ENCODE measurements at places on chromosomes 16 and 17. TPM values are rescaled to one million over a fixed set of nuclear protein-coding genes. Genes with fewer than 3 reads are reported as not detected.

DNA sequence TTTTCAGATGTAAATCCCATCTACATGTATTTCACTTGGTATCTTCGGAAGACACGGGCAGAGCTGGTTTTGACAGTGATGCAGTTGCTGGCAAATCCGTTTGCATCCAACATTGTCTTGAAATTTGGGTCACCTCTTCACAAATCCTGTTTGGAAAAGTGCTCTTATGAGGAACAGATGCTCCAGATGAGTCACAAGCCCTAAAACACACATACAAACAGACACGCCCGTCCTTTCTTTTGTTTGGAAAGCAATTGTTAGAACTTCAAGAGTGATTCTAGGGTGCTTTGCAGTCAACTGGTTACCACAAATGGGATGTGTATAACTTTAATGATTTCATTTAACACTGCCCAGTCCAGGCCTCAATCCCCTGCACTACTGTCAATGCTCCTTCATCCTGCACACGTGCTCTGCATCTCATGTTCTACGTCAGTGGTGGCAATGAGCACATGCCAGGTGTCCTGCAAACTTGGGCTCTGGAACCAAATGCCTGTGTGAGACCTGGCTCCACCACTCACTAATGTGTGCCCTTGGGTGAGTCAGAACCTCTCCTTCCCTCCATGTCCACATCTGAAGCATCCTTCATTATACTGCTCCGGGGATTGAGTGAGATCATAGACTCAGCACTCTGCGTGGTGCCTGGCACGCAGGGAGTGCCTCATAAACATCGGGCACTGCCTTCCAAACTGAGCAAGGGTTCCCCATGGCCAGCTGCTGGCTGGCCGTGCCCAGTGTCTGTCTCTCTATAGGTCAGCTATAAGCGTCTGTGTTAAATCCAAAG, 19.3 kb upstream of the FOXF1 start:
- no peak for DNase-seq

DNA sequence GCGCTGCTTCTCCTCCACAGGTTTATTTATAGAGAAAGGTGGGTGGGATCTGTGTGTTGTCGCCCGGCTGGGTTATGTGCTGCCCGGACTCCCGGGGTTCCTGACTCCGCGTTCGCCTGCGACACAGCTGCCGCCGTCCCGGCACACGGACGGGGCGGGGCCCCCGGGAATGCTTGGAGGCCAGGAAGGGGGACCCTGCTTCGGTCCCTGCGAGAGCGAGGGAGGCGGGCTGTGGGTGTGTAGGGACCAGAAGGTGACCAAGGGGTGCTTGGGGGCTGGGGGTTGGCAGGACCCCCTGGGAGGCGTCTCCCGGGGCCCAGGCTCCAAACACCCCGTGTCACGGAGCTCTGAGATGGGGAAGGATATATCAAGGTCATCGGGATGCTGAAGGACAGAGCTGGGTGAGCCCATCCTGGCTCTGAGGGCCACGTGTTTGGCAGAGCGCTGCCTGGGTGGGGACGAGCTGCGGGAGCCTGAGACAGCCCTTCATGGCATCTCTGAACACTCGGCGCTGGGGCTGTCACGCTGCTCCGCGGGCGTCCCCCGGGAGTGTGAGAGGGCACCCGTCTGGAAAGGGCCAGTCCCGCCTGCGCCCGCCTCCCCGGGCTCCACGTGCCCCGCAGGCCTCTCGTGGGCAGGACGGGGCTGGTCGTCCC, 4.2 kb downstream of the CACNA1H start:
- no peak for DNase-seq

GRCh38 chr17:71970312-71970711, 150.5 kb upstream of the SOX9 start:
- no peak for DNase-seq

DNA sequence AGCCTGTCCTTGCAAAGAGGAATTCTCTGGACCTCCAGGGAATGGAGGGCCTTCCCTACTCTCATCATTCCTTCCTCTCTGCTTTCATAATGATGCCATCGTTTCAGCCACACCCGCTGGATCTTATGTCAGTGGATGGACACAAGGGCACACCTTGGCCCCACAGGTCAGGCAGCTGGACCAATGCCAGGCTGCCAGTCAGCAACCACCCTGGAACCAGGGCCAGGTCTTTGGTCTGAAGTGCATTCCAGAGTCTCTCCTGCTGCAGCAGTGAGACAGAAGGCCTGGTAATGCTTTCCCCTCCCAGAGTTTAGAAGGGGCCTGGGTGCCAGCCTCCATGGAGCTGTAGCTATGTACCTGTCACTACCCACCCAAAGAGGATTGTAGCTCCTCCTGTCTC, 7.4 kb downstream of the C1QL1 start:
- no peak for DNase-seq

DNA sequence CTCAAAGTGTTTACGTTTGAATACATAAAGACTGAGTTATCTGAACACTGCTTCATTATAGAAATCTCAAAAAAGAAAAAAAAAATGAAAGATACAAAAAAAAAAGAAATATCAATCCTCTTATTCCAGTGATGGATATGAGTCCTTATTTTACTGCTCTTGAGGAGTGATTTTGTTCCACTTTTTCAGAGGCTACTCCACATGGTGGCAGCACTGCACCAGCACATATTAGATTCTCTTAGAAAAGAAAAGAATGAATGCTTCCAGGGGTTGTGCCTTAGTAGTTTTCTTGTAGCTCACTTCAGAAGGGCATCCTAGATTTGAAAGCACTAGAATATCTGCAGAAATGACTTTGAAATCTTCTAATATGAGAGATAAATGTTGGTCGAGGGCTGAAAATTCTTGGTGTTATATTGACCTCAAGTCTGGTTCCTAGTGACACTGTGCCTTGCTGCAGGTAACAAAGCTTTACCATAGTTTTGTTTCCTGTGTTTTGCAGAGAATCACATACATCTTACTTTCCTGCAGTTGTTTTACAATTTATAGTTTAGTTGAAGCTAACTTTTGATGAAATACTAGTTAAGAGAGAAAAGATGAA, 25.9 kb downstream of the AP2B1 start:
- DNase-seq: peak; percentile 45

DNA sequence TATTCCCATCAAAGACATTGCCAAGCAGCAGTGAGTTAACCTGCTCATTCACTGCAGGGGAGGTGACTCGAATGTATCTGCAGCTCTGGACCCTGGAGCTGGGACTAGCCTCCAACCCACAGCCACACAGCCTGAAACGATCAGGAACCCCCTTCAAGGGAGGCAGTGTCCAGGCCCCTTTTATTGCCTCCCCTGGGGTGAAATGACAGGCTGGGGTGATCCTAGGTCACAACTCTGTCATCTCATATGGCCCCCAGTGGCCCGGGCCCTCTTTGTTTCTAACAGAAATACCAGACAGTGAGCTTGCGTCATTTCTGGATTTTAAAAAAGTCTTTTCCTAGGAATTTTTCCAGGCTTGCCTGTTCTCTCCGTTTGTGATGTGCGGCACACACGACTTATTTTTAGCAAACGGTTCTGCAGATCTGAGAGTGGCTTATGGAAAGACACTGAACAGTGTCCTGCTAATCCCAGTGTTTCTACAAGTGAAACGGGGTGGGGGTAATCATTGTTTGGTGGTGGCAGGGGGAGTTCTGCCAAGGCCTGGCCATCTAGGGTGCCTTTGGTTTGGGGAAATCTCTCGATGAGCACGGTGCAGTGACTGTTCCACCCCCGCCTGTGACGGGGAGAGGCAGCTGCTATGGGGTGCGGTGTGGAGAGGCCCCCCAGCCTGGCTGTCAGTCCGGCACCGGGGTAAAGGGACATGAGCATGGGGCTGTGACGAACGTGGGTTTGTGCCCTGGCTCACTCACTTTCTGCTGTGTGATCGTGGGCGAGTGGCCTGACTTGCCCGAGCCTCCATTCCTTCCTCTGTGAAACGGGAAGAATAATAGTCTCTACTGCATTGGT, 27.2 kb downstream of the NAGPA start:
- peak; percentile 60 for DNase-seq

DNA sequence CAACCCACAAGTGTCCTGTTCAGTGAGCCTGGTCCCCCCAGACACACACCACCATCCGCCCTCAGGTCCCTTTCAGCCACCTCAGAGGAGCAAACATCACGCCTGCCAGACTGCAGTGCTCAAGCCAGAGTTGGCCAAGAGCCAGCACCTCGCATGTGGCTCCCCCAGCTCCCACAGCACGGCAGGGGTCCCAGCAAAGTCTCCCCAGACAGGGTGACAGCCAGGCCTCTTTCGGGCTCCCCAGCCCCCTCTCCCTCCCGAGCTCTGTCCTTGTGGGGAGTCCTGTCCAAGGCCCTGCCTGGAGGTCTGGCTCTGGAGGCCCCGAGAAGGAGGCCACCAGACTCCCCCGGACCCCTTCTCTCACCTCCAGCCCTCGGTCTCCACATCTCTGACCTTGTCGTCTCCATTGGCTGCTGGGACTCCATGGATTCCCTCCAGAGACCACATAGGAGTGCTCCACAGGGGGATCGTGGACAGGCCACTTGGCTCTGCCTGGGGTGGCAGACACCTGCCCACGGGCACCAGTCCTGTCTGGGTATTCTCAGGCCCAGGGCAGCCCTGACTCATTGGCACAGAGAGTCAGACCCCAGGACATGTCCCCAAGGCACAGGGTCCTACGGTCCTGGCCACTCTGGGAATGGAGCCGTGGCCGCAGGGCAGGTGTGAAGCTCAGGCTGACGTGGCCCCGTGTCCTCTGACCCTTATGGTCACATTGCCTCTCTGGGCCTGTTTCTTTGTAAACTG, 1.8 kb upstream of the MYADML2 start:
- DNase-seq: no peak

GRCh38 chr16:49780433-49780832, 75.5 kb downstream of the ZNF423 start:
- DNase-seq: peak; percentile 61

DNA sequence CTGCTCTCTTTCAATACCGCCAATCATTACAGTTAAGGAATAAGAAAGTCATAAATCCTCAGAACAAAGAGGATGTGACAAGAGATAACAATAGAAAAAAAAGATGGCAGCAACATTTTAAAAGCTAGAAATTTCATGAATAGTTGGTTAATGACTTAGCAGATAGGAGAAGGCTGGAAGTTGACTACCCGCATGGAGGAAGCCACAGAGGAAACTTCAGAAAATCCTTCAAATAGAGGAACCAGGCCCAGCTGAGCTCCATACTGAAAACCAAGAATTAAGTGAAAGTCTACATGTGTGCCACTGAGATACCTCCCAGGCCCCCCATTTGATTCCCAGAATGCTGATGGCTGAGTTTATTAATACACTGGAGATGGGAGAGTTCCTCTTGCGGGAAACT, 109.3 kb downstream of the GSG1L start:
- DNase-seq: no peak

DNA sequence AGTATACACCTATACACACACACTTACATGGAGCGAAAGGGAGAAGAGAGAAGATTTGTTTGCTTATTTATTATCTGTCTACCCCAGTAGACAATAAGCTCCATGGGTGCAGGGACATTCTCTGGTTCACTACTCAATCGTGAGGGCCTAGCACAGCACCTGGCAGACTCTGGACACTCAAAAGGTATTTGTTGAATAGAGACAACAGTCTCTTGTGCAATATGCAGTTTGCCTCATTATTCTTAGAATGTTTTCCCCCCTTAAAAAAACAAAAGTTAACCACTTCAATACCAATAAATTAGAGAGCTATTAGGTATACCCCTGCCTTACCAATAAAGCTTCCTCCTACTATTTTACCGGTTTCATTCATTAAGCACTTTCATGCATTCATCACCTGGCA, 2.0 kb downstream of the AKAP10 start:
- DNase-seq: no peak

- DNase-seq: no peak
Observed at GRCh38 chr16:64339052-64339770, 782.7 kb downstream of the CDH11 start.

DNA sequence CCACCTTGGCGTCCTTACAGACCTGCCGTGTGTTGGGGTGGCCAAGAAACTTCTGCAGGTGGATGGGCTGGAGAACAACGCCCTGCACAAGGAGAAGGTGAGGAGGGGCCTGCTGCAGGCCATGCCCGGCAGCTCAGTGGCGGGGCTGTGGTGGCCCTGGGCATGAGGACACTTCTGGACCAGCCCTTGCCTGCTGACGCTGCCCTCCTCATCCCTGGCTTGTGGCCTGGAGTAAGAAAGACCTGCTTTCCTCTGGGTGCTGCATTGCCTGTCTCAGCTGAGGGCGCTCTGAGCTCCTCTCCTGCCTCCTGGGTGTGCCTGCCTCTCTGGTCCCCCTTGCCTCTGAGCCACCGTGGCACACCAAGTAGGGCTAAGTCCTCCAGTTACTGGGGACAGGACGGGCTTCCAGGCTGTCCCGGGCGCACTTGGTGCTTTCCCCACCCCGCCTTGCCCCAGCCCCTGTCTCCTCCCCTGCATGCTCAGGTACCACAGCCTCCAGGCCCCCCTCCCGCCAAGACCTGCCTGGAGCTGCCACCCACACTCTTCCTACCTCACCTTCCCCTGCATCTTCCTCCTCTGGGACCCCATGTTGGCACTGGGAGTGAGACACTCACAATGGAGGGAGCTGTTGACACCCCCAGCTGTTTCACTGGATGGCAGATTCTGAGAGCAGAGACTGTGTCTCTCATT, 8.7 kb downstream of the ENDOV start:
- no peak for DNase-seq

DNA sequence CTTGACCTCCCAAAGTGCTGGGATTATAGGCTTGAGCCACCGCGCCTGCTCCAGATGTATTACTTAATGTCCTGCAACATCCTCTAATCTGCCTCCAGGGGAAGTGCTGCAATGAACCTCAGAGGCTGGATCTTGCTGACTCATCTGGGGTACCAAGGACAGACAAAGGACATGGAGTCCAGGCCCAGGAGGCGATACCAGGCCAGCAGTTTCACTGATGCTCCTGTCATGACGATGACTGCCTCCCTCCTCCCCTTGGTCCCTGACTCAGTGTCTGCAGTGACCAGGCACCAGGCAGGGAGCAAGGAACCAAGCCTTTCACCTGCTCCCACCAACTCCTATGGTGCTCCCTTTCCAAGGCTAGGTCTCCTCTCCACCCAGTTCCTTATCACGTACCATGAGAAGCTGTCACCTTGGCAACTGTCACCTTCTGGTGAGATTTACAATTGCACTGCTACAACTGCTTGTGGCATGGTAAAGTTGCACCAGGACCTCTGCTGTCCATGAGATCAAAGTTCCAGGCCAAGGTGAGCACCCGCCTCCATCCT, 21.6 kb upstream of the PHOSPHO1 start:
- no peak for DNase-seq

GRCh38 chr16:67529582-67530012, 968 bp downstream of the RIPOR1 start:
- no peak for DNase-seq

Gene KRT24
- 0.31 TPM for total RNA-seq

Gene PABPN1L
- not detected for total RNA-seq

Gene SLC5A10
- 9.7 TPM for total RNA-seq

Gene CLDN9
- total RNA-seq: 0.60 TPM

Gene KRTAP3-2
- not detected for total RNA-seq

Gene VWA3A
- total RNA-seq: 0.76 TPM
